ENCODE measurements at places on chromosomes 7 and 10.

DNA sequence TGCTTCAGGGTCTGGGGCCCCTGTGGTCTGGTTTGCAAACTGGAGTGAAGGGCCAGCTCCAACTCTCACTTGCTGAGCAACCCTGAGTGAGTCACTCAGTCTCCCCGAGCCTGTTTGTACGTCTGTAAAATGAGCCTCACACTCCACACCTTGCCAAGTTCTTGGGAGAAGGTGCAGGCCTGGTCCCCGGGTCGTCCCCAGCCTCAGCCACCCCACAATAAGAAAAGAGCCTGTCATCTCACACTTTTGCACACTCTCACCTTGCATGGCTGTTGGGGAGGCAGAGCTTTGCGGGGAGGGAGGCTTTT, 5.2 kb downstream of the GRIFIN start:
- DNase-seq: no peak

DNA sequence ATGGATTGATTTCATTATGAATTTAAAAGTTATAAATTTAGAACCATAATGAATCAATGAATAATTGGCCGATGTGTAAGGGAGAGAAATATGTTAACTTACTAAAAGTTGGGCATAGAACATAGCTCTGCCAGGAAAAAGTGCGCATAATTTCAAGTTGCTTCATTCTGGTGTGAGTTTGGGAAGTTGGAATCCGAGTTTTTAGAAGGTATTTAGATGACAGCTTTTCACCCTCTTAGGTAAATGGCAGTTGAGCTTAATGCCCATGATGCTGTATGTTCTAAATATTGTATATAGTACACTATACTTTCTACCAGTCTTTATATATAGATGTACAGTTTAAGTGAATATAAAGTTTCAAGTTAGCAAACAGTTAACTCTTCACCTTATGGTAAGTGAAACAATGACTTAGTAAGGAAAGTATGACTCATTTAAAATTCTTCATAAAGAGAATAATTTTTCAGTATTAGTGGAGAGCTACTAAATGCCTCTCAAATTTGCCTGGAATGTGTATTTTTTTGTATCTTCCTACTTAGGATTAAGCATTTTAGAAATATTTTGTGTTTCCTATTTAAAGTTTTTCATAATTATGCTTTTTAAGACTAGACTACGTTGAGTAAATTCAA, 1.6 kb downstream of the C1GALT1 start:
- no peak for DNase-seq

DNA sequence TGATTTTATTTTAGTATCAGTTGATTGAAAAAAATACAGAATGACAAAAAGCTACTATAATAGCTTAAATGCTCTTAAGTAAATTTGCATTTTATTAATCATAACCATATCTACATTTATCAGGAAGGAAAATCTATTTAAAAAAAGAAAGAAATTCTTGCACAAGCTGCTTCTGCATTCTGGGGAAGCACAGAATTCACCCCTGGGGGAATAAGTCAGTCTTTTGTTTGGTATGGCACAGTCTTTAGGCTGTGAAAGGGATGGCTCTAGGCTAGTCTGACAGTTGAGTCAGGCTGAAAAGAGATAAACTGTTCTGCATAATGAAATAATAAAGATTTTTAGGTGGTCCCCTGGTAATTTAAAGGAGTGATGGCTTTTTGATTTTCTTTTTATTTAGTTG, 37.9 kb downstream of the HTR7 start:
- no peak for DNase-seq

DNA sequence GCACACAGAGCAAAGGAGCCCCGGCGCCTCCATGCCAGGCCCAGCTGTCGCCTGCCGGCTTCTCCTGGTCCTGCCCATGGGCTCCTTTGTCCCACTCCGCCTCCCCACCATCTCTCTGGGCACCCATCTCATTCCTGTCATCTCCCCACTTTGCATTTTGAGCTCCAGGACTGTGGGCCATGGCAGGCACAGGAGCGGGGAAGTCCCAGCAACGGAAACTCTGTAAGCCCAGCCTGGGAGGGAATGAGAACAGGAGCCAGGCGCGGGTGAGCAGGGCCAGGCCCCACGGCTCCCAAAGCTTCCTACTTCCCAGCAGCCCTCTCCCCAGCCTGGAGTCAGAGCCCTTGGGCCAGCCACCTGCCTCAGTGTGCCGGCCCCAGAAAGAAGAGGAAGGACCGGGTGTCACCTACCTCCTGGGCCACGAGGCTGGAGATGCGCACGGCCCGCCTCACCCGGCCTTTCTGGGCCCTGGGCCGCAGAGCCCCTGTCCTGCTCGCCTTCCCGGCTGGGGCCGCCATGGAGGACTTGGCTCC, 23.1 kb downstream of the KCNH2 start:
- no peak for DNase-seq

GRCh38 chr7:129799350-129799955, 153.3 kb downstream of the UBE2H start:
- no peak for DNase-seq

DNA sequence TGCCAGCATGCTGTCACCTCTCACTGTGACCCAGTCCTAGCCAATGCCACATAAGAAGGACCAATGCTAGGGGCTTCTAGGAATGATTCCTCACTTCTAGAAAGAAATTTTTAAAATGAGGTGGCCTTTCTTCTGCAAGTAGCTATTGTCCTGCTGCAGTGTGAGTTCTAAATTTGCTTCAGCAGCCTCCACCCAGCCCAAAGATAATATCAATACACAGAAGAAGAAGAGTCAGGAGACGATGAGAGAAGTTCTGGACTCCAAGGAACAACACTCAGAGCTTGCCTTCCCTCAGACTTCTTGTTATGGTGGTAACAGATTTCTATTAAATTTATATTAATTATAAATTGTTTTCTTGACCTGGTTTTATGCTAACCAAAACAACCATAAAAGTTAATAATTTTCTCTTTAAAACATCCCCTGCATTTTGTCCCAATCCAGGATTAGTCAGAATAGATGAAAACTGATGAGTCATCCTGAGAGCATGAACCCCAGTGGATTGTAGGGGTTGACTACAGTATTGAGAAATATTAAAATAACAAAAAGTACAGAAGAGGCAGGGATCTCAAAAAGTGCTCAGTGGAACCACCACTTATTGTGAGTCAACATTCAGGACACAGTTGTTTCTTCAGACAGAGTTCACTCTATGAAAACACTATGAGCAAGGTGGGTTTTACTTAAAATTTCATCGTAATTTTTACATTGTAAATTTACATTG, 29.6 kb upstream of the AKR1C2 start:
- DNase-seq: no peak

GRCh38 chr7:151368136-151368571, 26.5 kb downstream of the NUB1 start:
- DNase-seq: peak; percentile 40

DNA sequence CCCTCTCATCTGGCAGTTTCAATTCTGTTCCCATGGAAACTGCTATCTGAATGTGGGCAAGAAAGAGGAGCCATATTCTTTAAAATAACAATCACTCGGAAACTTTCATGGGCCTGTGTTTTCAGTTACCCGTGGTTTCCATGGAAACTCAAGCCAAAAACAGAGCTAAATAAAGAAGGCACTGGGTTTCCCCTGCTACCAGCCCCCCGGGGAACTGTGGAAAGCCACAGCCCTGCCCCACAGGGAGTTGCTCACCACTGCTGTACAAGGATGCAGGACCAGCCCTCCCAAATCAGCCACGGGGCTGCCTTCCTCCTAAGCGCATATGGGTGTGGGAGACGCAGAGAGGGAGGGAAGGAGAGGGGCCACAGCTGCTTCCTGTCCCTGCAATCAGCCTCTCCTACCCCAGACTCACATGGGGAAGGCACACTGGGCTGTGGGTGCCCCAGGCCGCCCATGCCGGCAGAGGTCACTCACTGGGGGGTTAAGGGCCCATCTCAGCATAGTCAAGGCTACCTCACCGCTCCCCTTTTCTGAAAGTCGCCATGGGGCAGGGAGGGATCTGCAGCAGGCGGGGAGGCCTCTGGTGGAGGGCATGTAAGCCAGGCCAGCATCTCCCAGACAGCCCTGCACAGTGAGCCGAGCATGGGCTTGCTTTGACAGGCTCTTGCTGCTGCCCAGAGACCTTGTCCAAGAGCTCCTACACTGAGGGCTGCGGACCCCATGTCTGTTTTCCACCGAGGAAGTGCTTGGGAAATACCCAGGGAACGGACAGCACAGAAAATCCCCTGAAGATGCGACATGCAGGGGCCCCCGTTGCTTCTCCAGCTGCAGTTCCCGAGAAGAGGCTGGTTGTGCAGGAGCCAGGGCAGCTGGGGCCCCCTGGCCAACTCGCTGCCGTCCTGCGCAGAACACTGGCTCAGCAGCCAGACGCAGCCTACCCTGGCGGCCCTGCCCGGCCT, 157.3 kb upstream of the PPP2R2D start:
- DNase-seq: peak; percentile 2

DNA sequence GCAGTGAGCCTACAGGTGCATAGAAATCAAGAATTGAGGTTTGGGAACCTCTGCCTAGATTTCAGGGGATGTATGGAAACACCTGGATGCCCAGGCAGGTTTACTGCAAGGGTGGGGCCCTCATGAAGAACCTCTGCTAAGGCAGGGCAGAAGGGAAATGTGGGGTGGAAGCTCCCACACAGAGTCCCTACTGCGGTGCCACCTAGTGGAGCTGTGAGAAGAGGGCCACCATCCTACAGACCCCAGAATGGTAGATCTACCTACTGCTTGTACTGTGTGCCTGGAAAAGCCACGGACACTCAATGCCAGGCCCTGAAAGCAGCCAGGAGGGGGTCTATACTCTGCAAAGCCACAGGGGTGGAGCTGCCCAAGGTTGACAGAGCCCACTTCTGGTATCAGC, 533.5 kb downstream of the GPAM start:
- DNase-seq: no peak

DNA sequence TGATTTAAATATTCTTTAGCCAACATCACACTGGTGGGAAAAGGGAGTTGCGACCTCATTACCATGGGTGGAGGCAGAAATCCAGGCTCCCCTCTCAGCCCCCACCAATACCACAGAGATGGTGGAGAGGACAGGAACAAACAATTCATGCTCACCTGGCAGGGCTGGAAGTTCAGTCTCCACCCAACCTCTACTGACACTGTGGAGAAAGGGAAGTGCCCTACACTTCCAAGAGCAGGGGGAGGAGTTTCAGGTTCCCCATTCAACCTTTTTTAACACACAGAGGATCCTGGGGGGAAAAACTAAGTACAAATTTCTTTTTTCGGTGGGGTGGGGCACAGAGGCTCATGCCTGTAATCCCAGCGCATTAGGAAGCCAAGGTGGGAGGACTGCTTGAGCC, 210.1 kb upstream of the KCTD7 start:
- no peak for DNase-seq
